Aorta (tissue), 5 donors: ENCODE measurements at places on chromosomes 13 and 19.

DNA sequence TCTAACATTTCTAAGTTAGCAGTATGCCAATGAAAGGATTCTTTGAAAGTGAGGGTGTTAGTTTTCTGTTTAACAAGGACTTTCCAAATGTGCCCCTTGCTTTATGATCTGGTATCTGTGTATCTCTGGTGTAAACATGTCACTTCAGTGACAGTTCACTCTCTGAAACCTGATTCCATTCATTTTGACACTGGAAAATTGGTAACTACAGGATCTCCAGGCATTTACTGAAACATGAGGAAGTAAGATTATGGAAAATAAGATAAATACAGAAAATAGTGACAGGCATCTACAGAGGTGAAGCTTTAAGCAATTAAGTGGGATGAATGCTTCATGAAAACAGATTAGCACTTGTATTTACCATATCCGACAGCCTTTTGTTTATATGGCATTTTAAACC, 101.6 kb upstream of the MYO16 start:
- DNase-seq: no peak

DNA sequence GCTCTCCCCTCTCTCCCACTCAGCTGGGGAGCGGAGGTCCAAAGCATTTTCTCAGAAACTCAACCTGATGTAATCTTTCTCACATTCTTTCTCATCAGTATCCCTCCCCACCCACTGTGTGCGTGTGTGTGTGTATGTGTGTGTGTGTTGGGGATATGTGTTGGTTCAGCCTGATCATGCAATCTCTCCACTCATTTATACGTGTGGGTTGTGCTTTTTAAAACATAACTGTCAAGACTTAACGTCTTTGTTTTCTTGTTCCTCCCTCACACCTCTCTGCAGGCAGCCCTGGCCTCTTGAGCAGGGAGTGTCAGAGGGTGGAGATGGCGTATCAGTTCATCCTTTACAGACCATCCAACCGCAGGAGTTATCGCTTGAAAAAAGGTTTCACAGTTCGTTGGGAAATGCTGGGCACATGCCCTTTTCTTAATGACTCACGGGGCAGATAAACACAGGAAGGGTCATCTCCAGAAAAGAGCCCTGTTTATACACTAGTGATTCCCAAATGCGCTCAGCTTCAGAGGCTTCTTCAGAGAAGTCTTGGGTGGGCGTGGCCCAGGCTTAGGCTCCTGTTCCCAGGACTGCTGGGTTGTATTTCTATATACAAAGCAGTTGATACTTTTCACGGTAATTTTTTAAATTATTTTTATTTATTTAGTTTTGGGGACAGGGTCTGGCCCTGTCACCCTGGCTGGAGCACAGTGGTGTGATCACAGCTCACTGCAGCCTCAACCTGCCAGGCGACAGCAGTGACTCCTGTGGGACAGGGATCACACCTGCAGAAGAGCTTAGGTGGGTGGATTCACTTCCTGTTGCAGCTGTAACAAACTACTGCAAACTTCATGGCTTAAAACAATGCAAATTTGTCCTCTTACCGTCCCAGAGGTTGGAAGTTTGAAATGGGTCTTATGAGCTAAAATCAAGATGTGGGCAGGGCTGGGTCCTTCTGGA, 60.3 kb downstream of the CCDC70 start:
- DNase-seq: no peak

DNA sequence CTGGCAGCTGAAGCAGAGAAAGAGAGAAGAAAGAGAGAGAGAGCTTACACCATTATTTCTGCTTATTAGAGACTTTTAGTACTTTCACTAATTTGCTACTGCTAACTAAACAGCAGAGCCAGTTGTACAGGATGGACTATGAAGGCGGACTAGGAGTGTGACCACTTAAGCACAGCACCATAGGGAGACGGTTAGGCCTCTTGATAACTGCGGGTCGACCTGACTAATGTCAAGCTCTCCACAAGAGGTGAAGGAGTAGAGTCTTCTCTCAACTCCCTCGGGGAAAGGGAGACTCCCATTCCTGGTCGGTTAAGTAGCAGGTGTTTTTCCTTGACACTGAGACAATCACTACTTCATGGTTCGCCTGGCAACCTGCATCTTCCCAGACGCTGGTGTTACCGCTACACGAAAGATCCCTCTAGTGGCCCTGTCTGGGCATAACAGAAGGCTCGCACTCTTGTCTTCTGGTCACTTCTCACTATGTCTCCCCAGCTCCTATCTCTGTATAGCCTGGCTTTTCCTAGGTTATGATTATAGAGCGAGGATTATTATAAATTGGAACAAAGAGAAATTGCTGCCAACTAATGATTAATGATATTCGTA, 5.3 kb upstream of the PSG7 start:
- no peak for DNase-seq

DNA sequence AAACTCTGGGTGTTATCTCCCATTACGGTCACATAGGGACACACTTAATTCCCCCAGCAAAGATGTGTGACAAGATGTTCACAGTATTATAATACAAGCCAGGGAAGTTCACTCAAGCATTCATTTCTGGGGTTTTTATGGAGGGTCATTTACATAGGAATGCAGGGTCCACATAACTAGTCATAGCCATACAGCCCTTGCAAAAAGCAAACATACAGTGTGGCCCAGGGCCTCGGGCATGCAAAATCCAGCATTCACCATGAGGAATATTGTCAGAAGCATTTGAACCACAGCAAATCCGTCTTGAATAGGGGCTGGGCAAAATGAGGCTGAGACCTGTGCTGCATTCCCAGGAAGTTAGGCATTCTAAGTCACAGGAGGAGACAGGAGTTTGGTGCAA, 13.0 kb upstream of the ZNF460 start:
- no peak for DNase-seq

DNA sequence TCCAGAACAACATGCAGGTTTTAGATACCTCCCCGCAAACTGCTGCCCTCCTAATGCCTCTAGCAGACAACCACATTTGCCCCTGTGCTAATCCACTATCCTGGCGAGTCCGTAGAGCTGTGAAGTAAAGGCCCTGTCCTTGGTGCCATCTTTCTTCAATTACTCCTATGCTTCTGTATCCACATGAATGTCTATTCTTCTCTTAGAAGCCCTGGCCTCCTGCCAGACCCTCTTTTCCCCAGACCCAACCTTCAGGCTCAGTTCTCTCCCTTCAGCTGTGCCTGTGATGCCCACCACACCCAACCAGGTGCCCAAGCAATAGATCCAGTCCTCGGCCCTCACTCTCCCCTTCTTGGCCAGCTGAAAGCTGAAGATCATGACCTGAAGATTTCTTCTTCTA, 31.1 kb upstream of the ZNF599 start:
- no peak for DNase-seq

GRCh38 chr13:100645382-100645781, 29.2 kb downstream of the TMTC4 start:
- no peak for DNase-seq

DNA sequence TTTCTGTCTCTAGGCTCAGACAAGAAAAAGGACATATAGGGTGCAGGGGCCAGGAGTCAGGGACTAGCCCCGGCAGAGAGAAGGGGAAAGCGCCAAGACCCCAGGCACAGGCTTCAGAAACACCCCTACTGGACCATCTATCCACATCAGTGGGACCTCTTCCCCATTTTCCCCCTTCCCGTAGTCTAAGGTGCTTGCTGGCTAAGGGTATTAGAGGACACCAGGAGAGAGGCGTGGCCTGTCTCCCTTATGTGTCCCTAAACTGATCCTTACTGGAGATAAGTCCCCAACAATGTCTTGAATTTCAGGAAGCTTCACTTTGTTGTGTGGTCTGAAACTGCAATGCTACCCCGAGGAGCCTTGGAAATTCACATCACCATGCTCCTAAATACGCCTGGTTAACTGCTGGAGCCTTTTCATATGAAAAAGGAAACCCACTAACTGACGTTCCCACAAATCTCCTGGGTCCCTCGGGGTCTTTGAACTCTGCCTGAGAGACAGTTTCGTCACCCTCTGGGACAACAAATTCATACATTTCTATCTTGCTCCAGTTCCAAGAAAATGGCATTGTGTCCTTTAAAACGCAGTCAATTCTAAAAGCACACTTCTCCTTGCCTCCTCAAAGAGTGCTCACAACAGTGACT, 197.7 kb downstream of the COL4A1 start:
- no peak for DNase-seq

DNA sequence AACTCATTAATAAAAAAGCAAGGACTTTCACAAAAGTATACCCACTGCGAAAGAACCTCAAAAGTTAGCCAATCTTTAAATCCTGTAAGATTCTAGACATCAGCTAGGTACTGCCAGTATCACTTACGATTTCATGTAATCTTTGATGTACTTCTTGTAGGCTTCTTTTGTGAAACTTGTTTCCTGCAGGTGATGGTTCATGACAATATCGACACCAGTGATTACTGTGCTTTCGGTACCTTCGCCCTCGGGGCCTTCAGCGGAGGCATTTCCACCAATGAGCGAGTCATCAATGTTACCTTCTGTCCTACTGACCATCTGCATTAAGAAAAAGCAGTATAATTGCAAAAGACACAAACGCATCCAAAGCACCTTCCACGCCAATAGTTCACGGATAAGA, 1.1 kb downstream of the TPT1 start:
- DNase-seq: no peak

- DNase-seq: no peak
These were observed 1.3 kb upstream of the CEACAM3 start for GRCh38 chr19:41795031-41795461.

GRCh38 chr19:1613146-1613545, 7.9 kb upstream of the UQCR11 start:
- DNase-seq: no peak
